ENCODE measurements at places on chromosomes 5 and 9. TPM values are rescaled to one million over a fixed set of nuclear protein-coding genes. Genes with fewer than 3 reads are reported as not detected.

GRCh38 chr5:96220610-96221390 lies 212.2 kb downstream of the PCSK1 start:
- H3K27me3 ChIP-seq, result no peaks in the 10 kb centered on the region
- H3K27ac ChIP-seq, result no peak overlapping the region
- no peak overlapping the region for H3K4me3 ChIP-seq
- H3K4me1 ChIP-seq, result no peaks in the 10 kb centered on the region

DNA sequence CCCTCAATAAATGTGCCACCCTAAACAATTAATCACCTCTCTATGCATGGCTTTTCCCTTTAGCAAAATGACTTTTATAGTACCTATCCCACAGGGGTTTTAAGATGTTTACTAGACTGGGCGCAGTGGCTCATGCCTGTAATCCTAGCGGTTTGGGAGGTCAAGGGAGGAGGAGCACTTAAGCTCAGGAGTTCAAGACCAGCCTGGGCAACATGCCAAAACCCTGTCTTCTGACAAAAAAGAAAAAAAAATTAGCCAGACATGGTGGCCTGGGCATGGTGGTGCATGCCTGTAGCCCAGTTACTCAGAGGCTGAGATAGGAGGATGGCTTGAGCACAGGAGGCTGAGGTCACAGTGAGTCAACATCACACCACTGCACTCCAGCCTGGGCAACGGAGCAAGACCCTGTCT lies 13.5 kb downstream of the SH3TC2 start:
- DNase-seq, result no peak
- no peaks in the 10 kb centered on the region for H3K4me1 ChIP-seq
- no peaks in the 10 kb centered on the region for H3K27me3 ChIP-seq
- no peak overlapping the region for H3K4me3 ChIP-seq
- H3K27ac ChIP-seq, result no peak overlapping the region

DNA sequence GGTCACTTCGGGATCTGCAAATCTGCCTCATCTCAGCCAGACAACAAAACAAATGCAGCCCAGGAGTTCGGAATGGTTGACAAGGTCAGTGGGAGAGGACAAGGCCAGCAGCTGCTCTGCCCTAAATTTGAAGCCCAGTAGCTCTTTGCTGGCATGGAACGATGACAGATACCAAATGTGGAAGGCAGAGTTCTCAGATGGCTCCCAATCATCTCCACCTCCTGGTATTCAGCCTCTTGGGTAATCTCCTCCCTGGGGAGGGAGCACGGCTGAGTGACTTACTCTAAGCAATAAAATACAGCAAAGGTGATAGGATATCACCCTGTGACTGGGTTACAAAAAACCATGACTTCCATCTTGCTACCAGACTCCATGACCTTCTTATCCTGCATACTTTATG lies 172.8 kb downstream of the ENTREP1 start:
- H3K36me3 ChIP-seq, result no peaks in the 10 kb centered on the region
- H3K27ac ChIP-seq, result no peak overlapping the region
- DNase-seq, result no peak
- H3K4me1 ChIP-seq, result no peaks in the 10 kb centered on the region
- no peak overlapping the region for H3K4me3 ChIP-seq

DNA sequence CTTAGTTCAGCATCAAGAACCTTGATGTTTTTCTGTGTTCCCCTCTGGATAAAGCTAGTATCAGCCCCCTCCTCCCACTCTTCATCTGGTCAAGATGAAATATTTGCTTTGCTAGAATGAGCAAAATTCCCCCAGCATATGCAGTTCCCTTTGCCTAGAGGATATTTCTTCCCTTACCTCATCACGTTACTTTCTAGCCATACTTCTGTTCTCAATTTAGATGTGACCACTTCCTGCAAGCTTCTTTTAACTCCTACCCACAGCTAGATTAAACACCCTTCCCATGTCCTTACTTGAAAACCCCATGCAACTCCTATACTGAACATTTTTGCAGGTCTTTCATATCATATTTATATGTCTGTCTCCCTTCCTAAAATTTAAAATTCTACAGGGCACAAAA lies 178.9 kb upstream of the TUSC1 start:
- DNase-seq, result no peak
- no peak overlapping the region for H3K4me3 ChIP-seq
- no peaks in the 10 kb centered on the region for H3K27me3 ChIP-seq
- H3K4me1 ChIP-seq, result no peaks in the 10 kb centered on the region

- no peak for DNase-seq
- no peaks in the 10 kb centered on the region for H3K36me3 ChIP-seq
- no peaks in the 10 kb centered on the region for H3K4me1 ChIP-seq
Observed at GRCh38 chr5:149265597-149265996, 6.1 kb upstream of the AFAP1L1 start.

DNA sequence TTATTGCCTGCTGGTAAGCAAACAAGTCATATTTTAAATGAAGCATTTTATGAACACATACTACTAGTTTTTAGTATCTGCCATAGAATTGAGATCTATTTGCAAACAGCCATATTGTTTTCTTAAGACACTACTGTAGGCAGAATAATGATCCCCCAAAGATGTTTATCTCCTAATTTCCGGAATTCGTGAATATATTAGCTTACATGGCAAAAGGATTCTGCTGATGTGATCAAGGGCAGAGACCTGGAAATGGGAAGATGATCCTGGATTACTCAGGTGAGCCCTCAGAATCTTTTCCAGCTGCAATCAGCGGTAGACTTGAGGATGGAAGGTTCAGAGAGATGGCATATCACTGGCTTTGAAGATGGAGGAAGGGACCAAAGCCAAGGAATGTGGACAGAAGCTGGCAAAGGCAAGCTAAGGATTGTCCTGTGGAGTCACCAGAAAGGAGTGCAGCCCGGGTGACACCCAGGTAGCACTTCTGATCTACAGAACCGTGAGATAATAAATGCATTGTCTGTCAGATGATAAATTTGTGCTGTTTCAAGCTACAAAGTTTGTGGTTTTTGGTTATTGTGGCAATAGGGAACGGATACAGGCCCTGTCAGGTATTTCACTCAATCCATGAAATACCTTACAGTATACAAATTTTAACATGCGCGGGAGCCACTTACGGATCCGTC lies 1.0 kb upstream of the ERCC6L2 start:
- DNase-seq, result no peak
- peaks cover 14% of the 10 kb centered on the region for H3K4me1 ChIP-seq
- H3K27me3 ChIP-seq, result no peaks in the 10 kb centered on the region
- no peak overlapping the region for H3K4me3 ChIP-seq
- peaks cover 11% of the 10 kb centered on the region for H3K36me3 ChIP-seq
- no peak overlapping the region for H3K27ac ChIP-seq

- DNase-seq, result no peak
- H3K27ac ChIP-seq, result no peak overlapping the region
- no peak overlapping the region for H3K4me3 ChIP-seq
- no peaks in the 10 kb centered on the region for H3K27me3 ChIP-seq
- no peaks in the 10 kb centered on the region for H3K36me3 ChIP-seq
Observed at GRCh38 chr5:84618262-84618661, 233.6 kb upstream of the EDIL3 start.

The PCDHB5 gene
- 0.08 TPM for total RNA-seq

The SPOCK1 gene
- 15.6 TPM for total RNA-seq

The IRX1 gene
- total RNA-seq, result not detected

The IFNK gene
- not detected for total RNA-seq

The ORM2 gene
- 0.77 TPM for total RNA-seq
